GM04503 (cell line): ENCODE measurements at places on chromosomes 13 and 19.

GRCh38 chr19:45156011-45156630, 4.7 kb downstream of the NKPD1 start:
- DNase-seq = no peak

DNA sequence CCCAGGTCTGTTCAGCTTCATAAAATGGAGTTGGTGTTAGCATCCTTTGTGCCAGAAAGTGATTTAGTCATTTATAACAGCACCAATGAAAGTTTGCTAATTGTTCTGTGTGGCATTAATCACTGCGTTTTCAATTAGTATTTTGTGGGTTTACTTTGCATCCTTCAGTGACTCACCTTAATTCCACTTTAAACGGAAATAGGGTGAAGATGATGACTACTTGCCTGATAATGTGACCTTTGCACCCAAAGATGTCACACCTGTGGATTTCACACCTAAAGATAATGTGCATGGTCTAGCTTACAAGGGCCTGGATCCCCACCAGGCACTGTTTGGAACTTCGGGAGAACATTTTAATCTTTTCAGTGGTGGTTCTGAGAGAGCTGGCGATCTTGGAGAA, 15.0 kb downstream of the GPATCH1 start:
- no peak for DNase-seq

DNA sequence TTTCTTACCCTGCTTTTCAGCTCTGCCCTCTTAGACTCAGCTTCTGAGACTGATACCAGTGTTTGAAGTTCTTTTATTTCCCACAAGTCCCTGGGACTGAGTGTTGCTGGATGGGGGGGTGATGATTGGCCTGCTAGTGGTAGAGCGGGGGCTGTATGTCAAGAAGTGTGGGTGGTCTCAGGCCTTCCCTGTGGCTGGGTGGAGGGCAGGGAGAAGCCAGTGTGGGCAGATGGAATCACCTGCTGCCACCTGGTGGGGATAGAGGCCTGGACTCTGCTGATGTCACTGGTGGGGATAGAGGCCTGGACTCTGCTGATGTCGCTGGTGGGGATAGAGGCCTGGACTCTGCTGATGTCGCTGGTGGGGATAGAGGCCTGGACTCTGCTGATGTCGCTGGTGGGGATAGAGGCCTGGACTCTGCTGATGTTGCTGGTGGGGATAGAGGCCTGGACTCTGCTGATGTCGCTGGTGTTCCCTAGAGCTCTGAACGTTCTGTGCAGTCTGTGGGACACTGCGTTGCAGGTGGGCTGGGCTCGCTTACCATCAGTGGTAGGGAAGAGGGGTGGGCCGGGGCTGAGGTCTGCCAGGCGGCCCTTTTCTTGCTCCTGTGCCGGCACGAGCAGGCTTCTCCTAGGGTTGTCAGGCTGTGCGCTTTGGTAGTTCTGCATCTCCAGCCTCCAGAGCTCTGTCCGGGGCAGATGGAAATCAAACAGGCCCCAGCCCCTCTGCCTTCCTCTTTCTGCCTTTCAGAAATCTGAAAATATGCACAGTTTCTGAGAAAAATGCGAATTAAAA, 101.3 kb downstream of the ARHGEF7 start:
- DNase-seq = no peak

GRCh38 chr13:76449716-76450115, 436.5 kb downstream of the KCTD12 start:
- DNase-seq = no peak

GRCh38 chr19:29105629-29106292, 107.2 kb downstream of the UQCRFS1 start:
- no peak for DNase-seq

DNA sequence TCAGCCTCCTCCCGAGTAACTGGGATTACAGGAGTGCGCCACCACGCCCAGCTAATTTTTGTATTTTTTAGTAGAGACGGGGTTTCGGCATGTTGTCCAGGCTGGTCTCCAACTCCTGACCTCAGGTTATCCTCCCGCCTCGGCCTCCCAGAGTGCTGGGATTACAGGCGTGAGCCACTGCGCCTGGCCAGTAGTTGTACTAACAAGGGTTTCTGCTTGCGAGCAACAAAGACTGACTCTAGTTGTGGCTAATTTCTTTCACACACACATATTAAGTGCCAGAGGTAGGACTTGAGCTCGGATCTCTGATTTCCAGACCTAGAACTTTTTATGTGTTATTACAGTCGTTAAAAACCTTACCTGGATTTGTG, 635 bp upstream of the PCCA start:
- DNase-seq = no peak

GRCh38 chr13:92827503-92827902, 399.1 kb upstream of the GPC6 start:
- no peak for DNase-seq

DNA sequence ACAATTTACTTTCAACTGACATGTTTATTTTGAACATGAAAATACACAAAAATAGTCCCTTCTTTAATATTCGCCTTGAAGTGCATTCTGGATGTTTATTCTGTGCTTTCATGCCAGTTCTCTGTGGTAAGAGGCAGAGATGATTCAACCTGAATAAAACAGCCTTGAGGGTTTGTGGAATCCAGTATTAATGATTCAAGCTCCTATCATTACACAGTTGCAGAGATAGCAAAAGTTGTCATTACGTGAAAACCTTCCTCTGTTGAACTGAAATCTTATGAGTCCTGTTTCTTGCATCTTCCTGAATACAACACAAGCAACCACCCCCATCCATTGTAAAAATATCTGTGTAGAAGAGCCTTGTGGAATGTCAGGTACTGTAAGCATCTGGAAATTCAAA, 142.3 kb upstream of the HTR2A start:
- peak; percentile 64 for DNase-seq

- DNase-seq = no peak
Measured at GRCh38 chr13:99439850-99440604, 61.2 kb upstream of the TM9SF2 start.

DNA sequence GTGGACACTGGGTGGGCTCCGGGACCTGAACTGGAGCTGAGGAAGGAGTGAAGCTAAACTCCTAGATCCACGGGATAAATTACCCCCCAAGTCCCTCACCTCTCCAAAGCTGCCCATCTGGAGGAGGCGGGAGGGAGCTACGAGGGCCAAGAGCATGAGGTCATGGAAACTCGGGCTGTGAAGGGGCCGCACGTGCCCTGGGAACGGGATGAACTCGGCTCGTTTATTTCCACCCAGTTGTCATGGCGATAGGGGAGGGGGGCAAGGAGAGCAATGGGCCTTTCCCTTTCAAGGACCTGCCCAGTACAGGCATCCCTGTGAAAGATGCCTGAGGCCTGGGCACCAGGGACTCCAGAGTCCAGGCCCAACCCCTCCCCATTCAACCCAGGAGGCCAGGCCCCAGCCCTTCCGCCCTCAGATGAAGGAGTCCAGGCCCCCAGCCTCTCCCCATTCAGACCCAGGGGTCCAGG, 3.8 kb downstream of the PPP1R12C start:
- peak; percentile 69 for DNase-seq

GRCh38 chr13:87678372-87678752, 7.2 kb downstream of the SLITRK5 start:
- DNase-seq = no peak

DNA sequence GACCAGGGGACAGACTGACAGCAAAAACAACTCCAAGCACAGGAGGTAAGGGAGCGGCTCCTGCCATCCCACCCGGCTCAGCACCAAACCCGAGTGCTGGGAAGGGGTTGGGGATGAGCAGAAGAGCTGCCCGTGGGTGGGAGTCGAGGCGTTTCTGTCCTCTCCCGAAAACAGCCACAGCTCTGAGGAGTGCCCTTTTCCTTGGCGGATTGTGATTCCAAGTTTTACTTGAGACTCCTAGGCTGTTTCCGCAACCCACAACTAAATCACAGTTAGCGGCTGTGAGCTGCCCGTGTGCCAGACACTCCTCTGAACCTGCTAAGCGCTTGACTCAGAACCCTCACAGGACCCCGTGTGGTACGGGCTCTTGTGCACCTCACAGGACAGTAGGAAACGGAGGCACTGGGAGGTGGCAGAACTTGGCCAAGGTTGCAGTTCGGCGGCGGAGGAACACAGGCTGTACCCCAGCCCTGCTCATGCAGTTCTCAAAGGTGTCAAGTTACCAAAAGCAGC, 21.4 kb downstream of the CFAP97D2 start:
- no peak for DNase-seq

- no peak for DNase-seq
Measured at GRCh38 chr13:46627462-46627861, 74.5 kb downstream of the LRCH1 start.

DNA sequence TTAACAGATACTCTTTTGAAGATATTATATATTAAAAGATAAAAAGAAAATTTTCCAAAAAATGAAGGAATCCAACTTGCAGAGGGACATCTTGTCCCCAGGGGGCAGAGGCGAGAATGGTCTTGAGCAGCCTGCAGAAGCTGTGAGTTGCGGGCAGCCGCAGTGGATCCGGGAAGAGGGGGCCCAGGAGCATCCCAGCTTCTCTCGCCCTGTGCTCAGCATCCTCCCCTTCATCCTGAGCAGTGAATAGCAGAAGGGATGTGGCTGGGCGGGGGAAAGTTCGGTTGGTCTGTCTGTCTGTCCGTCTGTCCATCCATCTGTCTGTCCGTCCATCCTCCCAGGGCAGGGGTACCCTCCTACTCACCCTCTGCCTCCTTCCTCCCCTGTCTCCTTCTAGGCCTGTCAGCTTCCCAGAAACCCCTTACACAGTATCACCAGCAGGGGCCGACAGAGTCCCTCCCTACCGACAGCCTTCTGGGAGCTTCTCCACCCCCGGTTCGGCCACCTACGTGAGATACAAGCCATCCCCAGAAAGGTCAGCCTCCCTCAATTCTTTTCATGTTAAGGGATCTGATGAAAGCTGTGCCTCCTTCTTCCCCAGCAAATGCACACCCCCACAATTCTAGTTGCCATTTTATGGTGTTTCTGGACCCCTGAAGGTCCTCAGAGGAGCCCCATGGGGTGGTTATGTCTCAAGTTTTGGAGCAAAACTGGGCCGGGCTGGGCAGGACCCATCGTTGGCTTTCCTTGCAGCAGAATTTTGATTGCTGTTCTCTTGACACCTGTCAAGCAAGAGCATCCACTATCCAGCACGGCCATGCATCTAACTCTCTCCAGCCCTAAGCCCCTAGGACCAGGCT, 81.6 kb downstream of the DPF1 start:
- no peak for DNase-seq

DNA sequence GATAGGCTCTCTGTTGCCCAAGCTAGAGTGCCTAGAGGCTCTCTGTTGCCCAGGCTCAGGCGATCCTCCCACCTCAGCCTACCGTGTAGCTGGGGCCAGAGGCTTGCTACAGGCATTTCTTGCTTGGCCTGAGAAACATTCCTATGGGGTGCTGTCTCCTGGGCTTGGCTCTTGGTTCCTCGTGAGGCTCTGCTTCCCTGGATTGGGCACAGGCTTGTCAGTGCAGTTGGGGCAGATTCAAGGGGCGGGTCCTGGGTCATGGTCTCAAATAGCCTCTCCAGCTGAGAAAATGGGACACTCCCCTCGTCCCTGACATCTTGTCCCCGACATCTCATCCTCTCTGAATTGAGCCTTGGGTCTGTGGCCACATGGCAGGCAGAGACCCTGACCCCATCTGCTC, 4.9 kb downstream of the TSSK6 start:
- DNase-seq = no peak

- DNase-seq = no peak
Measured at GRCh38 chr13:45179428-45179827, 21.4 kb downstream of the KCTD4 start.

- no peak for DNase-seq
Measured at GRCh38 chr13:103540382-103540765, 474.2 kb upstream of the SLC10A2 start.
